ENCODE measurements at places on chromosomes 3 and 15. TPM values are rescaled to one million over a fixed set of nuclear protein-coding genes. Genes with fewer than 3 reads are reported as not detected.
A peak's percentile ranks its signal among the peaks of the same experiment; 100 is the strongest.

- no peak for DNase-seq
These were observed 764.4 kb upstream of the LMCD1 start for GRCh38 chr3:7737263-7737662.

- no peak for DNase-seq
These were observed 85.4 kb upstream of the TLE3 start for GRCh38 chr15:70182858-70183695.

DNA sequence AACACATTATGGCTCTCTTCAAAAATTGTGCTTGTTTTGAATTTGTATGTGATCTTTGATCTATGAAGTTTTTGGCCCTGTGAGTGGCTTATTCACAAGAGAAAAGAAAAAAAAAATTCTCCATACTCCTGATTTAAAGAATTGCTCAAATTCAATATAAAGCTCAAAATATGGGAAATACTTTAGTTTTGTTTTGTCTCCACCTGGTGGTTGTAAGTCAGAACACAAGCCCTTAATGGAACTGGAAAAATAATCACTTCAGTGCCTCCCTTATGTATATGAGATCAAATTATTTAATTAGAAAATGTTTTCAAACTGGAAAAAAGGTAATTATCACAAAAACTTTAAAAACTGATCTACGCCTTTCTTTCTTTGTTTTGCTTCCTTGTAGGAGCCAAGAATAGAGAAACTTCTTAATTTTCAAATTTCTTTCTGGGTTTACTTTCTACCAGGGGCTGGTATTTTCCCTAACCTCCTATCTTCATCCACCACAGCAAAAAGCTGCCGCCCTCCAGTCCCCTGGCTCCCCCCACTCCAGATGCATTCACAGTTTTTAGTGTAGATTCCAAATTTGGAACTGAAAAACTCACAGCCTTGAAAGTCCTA is 50.6 kb downstream of the SERP1 start:
- DNase-seq: no peak

DNA sequence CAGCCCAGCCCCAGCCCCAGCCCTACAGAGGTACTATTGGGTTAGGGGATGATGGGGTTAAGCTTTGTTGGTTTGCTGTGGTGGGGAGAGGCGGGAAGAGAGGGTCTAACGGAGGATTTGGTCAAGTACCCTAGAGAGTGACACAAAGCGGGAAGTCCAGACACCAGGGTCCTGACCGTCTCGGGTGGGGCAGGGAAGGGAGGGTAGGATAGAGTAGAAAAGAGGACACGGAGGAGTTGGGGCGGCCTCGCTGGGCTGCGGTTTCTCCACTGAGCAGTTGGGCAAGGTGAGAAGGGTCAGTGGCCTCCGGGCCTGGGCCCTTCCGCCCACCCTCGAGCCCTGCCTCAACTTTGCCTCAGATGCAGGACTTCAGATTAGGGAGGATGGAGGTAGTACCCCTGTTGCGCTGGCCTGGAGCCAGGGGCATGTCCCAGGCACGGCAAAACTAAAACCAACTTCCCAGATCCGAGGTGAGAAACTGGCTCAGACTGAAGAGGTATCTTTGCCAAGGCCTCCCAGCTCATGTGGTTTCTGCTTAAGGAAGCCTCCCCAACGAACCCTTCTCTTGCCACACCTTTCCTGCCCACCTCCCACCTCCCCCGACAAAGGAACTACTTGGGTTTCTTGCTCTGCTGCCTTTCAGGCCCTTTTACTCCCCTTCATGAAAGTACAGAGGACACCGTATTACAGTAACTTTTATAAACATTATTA is 551 bp downstream of the PML start:
- no peak for DNase-seq

- peak; percentile 63 for DNase-seq
These were observed 1.9 kb upstream of the ARL6IP5 start for GRCh38 chr3:69082805-69083204.

The HRG gene
- not detected for total RNA-seq

The IL12A gene
- 0.22 TPM for total RNA-seq
